T-cell (primary cell): ENCODE measurements at places on chromosomes 12 and 14.

- DNase-seq: no peak
Measured at GRCh38 chr14:102696332-102696731, 80.9 kb upstream of the TRAF3 start.

DNA sequence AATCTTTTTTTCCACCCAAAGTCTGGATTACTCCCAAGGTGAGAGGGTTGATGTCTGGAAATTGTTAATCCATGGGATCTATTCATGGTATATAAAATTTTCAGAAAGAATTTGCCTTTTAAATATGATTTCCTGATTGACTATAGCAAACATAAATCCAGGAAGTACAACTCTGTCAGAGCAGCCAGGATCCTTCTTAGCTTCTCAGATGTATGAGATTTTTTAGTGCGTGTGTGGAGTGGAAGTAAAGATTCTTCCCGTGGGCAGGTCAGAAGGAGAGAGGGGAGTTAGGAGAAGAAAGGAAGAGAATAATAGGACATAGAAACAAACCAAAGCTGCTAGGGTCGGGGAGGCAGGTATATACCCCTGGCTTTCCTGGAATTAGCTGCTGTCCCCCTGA is 159.3 kb downstream of the FBXL14 start:
- no peak for DNase-seq

DNA sequence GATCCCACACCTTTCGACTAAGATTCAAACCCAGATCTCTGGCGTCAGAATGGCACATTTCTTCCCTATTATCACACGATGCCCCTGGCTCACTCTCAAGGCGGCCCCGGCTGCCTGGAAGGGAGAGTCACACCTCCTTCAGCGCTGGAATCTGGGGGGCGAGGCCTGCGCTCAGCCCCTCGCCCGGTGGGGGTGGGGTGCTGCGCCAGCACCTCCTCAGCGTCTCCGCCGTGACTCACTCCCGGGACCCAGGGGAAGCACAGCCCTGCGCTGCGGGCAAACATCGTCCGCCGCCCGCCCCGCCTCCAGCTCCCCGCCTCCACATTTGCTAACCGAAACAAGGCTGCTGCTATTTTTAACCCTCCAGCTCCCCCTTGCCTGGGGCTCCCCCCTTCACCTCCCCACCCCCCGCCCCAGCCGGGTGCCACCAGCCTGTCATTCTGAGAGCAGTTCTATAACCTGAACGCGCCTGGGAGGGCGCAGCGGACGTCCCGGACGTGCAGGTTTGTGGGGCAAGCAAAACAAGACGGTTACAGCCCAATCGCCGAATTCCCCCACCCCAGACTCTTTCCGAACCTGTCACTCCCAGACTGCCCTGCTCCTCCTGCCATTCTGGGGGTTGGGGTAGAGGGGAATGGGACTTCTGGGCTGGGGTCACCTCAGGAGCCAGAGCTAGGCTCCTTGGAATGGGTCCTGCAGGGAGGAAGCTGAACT is 6.7 kb downstream of the HDAC7 start:
- DNase-seq: peak; percentile 90

- DNase-seq: no peak
Measured at GRCh38 chr12:21428241-21428640, 9.2 kb upstream of the PYROXD1 start.

GRCh38 chr12:53754633-53755264 is 3.0 kb upstream of the CISTR start:
- DNase-seq: no peak

GRCh38 chr14:49975276-49975675 is 82.4 kb downstream of the ARF6 start:
- DNase-seq: no peak
